ENCODE measurements at places on chromosomes 3 and 15. TPM values are rescaled to one million over a fixed set of nuclear protein-coding genes. Genes with fewer than 3 reads are reported as not detected.

- DNase-seq: no peak
These were observed 264.1 kb downstream of the CD47 start for GRCh38 chr3:107826727-107827126.

- DNase-seq: no peak
These were observed 7.2 kb upstream of the P2RY12 start for GRCh38 chr3:151391720-151392119.

DNA sequence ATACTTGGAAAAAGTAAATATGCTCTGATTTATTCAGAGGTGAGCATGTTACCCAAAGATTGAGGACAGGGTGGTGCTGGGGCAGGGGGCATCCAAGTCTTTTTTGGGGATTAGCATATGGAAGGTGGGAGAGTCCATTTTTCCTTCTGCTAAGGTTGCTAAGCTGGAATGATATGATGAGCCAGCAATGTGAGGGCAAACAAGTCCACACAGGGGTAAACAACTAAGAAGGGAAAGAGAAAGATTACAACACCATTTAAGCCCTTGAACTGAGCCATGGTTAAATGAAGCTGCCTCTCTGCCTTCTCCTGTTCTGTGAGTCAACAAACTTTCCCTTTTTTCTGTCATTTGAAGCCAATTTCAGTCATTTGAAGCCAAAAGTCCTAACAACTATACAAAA lies 89.0 kb downstream of the RPL22L1 start:
- DNase-seq: no peak

GRCh38 chr3:152386208-152386607 lies 117.5 kb downstream of the MBNL1 start:
- DNase-seq: no peak

- DNase-seq: no peak
These were observed 109.7 kb downstream of the MFSD1 start for GRCh38 chr3:158911586-158911985.

- DNase-seq: no peak
These were observed 9.6 kb downstream of the LINGO1 start for GRCh38 chr15:77622934-77623754.

GRCh38 chr15:77012868-77013267 lies 17.9 kb downstream of the PSTPIP1 start:
- no peak for DNase-seq

- peak; percentile 58 for DNase-seq
These were observed 721 bp downstream of the P2RY1 start for GRCh38 chr3:152835601-152836102.

DNA sequence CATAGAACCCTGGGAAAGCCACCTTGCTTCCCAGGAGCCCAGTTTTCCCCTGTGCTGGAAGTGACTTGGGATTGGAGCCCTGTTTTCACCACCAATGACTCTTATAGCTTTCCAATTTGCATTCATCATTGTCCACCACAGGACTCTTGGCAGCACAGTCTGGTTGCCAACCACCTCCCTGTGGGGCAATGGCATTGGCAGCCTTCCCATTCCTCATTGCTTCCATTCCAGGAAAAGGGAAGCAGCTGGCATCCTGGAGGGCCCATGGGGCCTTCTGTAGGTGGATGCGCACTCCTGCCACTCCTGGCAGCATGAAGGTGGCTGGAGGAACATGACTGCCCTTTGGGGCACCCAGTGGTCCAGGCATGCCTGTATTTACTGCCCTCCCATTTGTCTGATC lies 57.7 kb downstream of the FEM1B start:
- DNase-seq: no peak

DNA sequence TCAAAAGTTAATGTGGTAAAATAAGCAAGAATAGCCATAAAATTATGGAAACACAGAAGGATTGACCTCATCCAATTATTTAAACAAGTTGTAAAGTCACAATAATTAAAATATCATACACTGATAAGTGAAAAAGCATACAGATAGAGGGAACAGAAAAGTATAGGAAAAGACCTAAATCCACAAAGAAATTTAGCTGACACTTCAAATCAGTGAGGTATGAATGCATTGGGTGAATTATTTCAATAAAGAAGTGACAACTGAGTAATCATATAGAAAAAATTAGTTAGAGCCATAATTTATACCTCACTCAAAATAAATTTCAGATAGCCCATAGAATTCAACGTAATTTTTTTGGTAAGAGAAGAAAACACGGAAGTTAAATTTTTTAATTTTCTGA lies 25.1 kb downstream of the TFDP2 start:
- no peak for DNase-seq

- DNase-seq: peak; percentile 37
These were observed 196.2 kb upstream of the CFAP20DC start for GRCh38 chr3:59245859-59246501.

DNA sequence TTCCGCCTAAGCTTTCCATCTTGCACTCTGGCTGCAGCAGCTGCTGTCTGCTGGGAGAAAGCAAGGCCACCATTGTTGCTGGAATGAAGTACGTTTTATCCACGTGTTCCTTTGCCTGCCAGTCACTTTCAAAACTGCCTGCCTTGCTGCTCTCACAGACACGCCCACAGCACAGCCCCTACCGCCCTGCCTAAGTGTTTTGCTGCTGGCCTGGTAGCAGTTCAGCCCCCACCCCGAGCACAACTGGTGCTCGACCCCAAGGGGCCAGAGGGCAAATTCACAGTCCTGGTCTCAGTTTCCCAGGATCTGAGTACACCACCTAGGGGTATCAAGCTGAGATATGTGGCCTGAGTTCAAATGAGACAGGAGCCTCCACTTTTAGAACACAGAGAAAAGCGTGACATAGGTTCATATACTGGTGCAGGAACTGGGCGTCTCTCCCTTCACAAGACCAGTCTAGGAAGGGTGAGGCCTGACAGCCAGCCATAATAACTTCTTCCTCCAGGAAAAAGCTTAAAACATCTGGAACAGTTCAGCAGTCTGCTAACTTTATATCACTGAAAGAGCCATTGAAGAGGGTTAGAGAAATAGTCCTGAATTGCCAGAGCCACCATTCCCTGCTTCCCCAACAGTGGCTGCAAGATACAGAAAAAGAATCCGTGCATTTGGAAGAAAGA lies 1012.3 kb downstream of the ZPLD1 start:
- no peak for DNase-seq

DNA sequence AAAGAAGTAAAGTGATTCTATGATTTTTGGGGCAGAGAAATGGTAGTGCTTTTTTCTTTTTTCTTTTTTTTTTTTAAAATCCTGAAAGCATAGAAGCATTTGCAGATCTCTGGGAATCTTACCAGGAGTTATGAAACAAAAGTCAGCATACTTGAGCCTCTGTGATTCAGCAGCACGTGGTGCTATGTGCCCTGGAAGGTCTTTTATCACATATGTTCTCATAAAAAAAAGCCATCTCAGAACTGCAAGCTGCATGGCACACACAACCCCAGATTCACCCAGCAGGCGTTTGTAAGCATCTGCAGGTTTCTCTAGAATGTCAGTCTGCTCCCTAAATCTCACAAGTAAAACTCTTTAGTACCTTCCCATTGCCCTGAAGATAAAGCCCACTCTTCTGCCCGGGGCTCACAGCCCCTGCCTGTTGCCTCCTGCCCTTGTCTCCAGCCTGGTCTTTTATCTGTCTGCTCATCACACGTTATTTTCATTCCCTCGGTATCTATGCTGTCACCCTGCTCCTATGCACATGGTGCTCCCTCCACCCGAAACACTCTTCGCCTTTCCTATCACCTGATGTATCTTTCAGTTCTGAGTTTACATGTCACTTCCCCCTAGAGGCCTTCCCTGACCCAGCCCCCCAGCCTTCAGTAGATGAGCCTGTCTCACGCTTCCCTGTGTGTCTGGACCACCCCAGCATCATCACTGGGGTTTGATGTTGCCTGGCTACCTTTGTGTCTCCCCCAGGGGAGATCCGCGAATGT lies 72.4 kb downstream of the CHDH start:
- peak; percentile 59 for DNase-seq

DNA sequence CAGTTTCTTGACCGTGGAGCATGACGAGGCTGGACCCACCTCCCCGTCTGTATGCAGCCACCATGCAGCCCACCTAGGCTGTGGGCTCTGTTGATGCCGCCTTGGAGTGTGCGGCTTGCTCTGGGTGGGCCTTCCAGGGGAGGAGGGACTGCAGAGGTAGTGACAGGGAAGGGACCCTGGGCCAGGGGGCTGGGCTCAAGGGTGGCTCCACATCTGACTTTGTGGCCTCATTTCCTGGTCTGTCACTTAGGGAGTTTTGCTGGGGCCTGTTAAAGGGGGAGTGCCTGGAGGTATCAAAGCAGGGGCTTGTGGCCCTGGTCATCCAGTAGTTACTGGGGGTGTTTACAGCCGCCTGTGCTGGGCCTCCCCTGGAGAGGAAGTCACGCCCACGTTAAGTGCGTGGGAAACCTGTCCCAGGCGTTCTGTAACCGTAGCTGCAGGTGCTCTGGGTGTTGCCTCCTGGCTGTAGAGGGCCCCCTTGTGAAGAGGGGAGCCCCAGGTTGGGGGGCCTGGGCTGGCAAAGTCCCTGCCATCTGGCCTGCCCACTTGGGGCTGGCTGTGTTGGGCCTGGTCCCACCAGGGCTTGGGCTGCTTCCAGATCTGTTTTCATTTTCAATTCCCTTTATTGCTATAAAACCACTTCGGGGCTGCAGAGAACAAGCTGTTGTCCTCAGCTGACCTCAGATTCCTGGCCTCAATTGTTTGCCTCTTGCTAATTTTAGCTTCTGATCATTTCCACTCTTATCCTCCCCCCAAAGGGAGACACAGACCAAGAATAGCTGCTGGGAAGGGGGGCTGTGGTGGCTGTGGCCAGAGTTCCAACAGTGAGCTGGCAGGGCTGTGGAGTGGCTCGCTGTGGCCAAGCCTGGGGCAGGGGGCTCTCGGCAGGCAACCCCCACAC lies 26.5 kb downstream of the KLF13 start:
- peak; percentile 92 for DNase-seq

- DNase-seq: no peak
These were observed 29.1 kb downstream of the ANKRD28 start for GRCh38 chr3:15768421-15769255.

- peak; percentile 55 for DNase-seq
These were observed 109.5 kb upstream of the KCNAB1 start for GRCh38 chr3:156010829-156011228.

DNA sequence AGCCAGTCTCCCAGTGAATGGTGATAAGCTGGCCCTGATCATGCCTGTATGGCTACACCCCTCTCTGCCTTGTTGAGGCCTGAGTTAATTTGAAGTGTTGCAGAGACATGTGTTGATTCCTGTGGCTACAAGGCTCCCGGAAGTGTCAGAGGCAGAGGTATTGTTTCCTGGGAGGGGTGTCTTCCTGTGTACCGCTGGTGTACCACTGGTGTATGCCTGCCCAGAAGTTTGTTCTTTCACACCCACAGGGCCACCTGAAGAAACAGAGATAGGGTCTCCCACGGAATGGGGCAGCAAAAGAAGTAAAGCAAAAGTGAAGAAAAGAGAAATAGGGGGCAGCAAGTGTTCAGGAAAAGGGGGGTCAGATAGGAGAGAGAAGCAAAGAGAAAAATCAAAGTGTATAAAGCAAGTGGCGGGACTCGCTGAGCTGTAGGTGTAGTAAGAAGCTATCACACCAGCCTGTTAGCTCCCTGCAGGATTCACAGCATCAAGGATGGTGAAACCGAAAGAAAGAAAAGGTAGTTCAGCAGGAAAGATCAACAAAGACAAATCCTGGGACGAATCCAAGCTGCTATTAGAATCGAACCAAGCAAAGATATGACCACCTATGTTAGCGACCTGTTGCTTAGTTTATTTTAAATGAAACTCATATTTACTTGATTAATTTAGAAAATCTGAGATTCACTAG lies 36.6 kb upstream of the CD47 start:
- no peak for DNase-seq

DNA sequence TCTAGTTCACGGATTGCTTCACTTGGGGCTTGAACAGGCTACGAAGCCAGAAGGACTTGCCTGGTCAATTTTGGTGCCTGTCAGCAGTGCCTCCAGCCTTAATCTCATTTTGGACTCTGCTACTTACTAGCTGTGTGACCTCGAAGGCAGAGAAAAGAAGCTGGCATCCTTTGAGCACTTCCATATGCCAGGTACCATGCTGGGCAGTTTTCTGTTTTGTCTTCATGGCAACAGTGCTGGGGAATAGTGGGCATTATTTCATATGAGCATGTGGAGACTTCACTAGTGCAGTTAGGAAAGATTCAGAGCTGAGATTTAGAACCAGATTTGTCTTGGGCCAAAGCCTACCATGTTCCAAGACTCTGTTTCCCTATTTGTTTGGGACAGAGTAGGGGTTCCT lies 92.2 kb downstream of the LRTM1 start:
- no peak for DNase-seq

GRCh38 chr3:78737988-78738387 lies 1029.8 kb downstream of the ROBO1 start:
- no peak for DNase-seq

DNA sequence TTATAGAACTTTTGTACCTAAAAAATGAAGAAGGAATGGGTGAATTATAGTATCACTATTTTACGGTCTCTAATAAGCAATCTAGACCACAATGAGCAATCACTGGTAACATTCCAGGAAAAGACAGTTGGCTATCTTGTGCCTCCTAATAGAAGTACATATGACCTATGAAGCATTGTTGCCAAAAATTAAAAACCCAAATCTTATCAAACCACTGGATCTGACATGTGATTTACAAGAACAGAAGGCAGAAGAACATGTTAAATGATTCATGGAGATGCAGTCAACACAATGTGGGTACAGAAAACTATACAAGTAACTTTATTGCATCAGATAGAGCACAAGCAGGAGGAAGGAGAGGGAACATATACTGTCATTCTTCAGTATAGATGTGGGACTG lies 14.5 kb upstream of the HYKK start:
- no peak for DNase-seq

DNA sequence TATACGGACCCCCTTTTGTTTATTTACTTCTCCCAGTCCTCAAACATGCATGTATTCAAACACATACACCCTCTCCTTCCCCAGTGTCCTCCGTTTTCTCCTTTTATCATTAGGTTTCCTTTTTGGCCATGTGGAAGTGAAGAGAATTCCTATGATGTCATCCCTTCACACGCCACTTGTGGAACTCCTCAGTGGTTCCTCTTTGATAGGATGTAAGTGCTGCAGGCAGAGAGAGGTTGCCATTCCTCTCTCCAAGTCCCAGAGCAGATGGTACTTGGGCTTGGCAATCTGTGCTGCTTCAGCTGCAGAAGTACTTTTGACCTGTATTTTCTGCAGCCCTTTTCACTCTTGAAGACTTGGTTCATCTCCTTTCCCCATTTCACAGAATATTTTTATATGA lies 32.9 kb upstream of the CRTC3 start:
- no peak for DNase-seq

- DNase-seq: no peak
These were observed 576.7 kb downstream of the DIPK2A start for GRCh38 chr3:144548346-144548745.

GRCh38 chr3:55658690-55659562 lies 171.8 kb upstream of the WNT5A start:
- DNase-seq: no peak

KBTBD8 gene
- 8.4 TPM for polyA plus RNA-seq

SLC2A2 gene
- 0.12 TPM for polyA plus RNA-seq

UQCC5 gene
- 37.0 TPM for polyA plus RNA-seq

CCR3 gene
- polyA plus RNA-seq: not detected

DPPA4 gene
- 8.8 TPM for polyA plus RNA-seq

ZBTB47 gene
- polyA plus RNA-seq: 18.1 TPM

SKOR1 gene
- polyA plus RNA-seq: 1.3 TPM

MORC1 gene
- polyA plus RNA-seq: 15.4 TPM

All from testis (tissue), 5 donors.